ENCODE measurements at places on chromosomes 13 and 19.

DNA sequence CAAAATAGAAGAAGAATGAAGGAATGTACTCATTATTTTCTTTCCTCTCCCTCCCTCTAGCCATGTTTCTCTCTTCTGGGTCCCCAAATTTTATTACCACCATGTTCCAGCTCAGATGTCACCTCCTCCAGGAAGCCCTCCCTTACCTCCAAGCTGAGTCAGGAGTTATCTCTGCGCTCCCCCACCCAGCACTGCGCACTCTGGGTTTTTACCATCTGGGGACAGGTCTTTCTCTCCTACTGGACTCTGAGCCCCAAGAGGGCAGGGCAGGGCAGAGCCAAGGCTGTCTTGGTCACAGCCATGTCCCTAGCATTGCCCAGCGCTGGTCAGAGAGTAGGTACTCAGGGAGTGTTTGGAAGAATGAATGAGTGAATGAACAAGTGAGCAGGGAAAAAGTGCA, 2.9 kb downstream of the GNG8 start:
- no peak for DNase-seq

DNA sequence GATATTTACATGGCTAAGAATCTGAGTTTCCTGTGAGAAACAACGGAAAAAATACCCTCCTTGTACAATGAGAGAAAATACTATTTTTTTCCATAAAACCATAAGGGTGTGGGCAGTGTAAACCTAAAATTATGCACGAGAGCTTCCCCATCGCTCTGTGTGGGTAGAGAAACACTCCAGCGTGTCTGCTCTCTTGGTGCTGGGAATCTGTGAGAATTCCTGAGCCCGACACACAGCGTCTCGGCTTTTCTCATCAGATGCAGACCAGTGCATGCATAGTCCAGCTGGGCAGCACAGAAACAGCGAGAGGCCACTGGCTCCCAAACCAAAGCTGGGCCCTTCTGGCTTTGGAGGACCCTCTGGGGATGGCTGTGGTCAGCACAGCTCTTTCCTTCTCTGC, 12.0 kb downstream of the PLPP2 start:
- no peak for DNase-seq

- DNase-seq: no peak
These were observed 1.1 kb downstream of the CDKN2D start for GRCh38 chr19:10567656-10568055.

DNA sequence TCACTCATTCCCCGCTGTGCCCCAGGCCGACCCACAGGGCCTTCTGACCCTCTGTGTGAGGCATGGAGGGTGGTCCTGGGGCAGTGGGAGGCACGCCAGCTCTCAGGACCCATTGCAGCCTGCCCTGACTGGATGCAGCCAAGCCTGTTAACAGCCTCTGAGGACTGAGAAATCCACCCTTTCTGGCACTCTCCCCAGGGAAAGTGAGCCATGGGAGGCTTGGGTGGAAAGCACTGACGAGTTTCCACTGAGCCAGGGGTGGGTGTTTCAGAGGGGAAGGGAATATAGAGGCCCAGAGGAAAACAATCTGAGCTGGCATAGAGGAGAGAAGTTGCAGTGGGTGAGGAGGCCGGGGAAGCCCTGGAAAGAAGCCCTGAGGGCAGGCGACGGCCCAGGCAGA, 30.6 kb upstream of the SLC7A10 start:
- DNase-seq: no peak

GRCh38 chr13:89375839-89376238, 1704.7 kb downstream of the SLITRK5 start:
- no peak for DNase-seq

DNA sequence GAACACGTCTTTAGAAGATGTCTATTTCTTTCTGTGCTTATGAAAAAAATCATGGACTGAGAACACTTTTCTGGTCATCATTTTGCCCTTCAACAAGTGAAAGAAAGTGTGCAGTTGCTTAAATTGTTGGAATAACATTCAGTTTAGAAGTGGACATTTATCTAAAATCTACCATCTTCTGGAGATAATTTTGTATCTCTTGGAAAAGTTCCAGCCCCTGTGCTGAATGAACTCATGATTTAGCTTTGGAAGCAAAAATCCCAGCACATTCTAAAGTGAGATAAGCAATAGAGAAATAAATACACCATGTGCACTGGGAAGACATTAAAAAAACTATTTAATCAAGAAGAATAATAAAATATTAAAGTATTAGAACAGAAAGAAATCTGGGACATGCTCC, 1420.8 kb upstream of the SLC10A2 start:
- no peak for DNase-seq

- no peak for DNase-seq
These were observed 16.7 kb downstream of the TMTC4 start for GRCh38 chr13:100657881-100658315.

DNA sequence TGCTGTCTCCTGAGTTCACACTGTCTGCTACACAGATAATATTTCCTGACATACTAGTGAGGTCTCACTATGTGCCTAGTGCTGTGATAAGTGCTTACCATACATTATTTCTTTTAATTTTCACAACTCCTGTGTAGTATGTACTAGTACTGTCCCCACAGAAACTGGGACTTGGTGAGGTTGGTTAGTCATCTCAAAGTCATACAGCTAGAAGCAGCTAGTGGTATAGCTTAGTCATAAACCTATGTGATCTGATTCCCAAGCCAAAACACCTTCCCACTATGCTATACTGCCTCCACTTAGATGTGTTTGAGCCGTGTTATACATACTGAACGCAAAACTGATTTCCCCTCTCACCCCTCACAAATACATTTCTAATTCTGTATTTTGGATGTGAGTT, 10.5 kb downstream of the MTMR6 start:
- no peak for DNase-seq

GRCh38 chr13:62299988-62300387, 884.3 kb upstream of the PCDH20 start:
- no peak for DNase-seq

GRCh38 chr19:13329766-13330165, 176.5 kb downstream of the CACNA1A start:
- no peak for DNase-seq

- DNase-seq: no peak
These were observed 9.9 kb downstream of the COL4A1 start for GRCh38 chr13:110297011-110297410.

DNA sequence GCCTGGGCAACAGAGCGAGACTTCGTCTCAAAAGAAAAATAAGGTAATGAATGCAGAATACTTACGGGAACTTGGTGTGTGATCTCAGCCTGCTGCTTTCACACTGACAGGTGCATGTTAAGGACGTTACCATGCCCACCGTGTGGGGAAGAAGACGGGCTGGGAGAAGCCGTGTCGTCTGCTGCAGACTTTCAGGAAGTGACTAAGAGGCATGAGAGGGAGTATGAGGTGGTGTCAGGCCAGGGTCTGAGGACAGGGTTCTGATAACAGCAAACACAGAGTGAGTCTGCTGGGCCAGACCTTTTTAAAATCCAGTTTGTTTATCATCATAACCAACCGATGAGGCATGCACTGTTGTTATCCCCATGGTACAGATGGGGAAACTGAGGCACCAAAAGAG, 13.6 kb upstream of the GALP start:
- DNase-seq: peak; percentile 74

- no peak for DNase-seq
These were observed 75.9 kb downstream of the HS6ST3 start for GRCh38 chr13:96165840-96166239.

DNA sequence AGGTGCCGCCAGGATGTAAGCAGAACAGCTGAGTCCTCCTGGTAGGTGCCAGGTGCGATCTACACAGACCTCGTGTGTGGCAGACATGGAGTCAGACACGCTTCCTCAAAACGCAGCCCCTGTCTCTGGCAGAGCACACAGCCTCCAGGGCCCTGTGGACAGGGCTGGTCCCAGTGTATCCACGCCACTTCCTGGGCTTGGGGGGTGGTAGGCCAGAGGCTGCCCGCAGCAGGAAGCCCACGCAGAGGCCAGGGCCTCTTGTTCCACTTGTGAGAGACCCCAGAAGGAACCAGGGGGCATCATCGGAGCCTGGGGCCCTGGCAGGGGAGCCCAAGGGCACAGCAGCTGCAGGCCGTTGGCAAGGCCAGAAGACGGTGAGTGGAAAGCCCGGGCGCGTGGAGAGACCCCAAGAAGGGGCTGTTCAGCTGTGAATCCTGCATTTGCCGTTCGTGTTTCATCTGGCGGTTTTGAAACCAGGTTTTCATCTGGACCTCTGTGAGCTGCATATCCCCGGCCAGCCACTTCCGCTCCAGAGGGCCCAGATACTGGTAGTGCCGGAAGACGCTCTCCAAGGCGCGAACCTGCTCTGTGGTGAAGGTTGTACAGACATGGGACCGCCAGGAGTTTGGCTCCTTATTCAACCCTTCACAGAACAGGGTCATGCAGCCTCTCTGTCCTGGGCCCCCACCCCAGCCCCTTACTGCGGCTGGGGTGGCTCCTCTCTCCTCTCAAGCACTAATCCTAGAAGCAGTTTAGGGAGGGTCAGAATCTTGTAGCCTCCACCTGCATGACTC, 25.1 kb upstream of the SLITRK1 start:
- DNase-seq: no peak

DNA sequence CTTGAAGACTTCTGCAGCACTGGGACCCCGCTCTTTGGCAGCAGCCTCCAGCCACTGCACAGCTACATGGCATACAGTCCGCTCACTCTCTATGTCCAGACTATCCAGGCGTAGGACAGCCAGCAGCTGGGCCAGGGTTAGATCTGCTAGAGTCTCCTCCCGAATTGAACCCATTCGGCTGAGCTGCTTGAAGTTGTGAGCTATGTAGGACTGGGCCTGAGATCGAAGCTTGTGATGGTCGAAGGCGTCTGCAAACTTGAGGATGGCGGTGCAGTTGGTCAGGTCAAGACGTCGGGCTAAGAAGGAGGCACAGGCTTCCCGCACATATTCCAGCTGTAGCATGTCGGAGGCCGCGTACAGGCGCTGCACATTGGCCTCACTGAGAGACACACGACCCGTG, 900 bp downstream of the KBTBD7 start:
- no peak for DNase-seq

DNA sequence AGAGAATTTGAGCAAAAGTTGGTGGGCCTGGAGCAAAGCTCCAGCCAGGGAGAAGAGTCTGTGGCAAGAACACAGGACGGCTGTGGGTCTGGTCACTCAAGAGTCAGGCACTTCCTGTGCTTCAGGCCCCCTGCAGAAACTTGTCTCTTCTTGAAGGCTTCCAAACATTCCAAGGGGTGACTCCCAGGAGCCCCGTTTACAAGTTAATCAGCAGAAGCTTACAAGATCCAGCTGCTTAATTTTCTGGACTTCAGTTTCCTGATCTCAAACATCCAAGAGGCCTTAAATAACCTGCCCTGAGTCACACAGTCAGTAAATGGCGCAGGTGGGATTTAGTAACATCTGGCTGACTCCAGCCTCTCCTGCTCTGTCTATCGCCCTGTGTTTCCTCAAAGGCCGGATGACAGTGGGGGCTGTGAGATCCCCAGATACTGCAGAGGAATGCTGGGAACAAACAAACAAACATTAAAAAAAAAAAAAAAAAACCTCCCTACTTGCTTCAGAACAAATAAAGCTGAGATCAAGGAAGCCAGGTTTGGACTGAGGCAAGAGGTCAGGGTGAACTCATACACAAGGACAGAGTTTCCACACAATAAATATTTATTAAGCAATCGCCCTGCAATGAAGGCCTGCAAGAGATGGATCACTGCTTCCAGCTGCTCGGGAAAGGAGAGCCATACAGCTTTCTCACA, 175.4 kb upstream of the RFC3 start:
- peak; percentile 34 for DNase-seq

DNA sequence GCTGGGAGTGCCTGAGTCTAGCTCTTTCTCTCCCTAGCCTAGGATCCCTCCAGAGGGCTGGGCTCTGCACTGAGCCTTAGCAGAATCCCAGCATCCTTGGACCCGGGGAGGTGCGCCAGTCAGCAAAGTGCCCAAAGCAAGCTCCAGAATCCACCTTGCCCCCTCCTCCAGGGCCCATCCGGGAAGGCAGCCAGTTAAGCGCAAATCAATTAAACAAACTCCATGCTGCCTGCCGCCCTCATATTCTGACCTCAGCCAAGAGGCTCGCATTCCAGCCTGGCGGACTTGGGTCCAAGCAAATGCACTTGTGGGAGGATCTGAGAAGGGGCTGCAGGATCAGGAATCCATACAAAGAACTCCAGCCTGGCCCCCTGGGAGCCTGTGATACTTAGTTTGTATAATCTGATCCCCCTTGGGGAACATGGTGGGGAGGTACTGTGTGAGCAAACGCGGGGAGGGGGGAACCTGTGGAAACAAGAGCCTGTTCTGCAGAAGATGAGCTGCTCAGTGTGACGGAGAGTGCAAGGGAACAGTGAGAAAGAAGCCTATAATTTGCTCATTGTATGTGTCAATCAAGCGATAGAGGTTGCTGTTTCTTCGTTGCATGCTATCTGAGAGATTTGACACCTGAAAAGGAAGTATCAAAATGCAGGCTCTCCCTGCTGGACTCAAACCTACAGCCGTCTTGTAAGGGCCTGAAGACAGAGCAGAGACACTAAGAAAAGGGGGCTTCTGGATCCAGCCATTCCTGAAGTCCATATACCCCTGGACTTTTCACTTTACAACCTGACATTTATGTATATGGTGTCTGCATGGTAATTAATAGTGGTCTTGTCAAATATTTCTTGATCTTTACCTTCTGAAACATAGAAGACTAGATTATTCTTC, 29.4 kb downstream of the ZNRF4 start:
- no peak for DNase-seq

DNA sequence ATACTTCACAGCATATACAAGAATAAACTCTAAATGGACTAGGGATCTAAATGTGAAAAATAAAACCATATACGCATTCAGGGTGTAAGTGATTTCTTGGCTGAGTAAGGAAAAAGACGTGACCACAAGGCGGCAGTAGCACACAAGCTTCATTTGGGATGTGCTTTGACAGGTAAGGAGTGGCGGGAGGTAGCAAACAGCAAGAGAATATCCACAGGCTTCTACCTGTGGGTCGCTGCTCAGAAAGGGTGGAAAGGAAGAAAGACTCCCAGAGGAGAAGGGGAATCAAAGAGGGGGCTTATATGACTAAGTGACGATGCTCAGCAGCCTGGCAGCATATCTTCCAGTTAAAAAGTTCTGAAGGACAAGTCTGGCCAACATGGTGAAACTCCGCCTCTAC, 2.5 kb upstream of the ZNF121 start:
- no peak for DNase-seq

DNA sequence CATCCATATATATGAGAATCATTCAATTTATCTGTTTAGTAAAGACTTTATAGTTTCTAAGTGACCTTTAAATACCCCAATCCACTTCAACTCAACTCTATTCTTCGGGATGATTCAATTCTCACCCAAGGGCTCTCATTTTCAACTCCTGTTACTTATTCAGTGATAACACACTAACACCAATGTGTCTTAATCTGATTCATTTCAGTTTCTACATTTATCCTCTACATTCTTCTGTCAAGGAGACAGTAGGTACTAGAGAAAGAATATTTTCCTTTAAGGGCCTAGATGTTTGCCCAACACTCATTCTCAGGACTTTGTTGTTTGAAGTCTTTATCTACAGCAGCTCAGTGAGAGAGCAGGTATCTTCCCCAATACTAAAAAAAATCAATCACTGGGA, 7.1 kb downstream of the ARGLU1 start:
- no peak for DNase-seq

All from kidney epithelial cell (primary cell).